ENCODE measurements at places on chromosomes 4 and X.

- DNase-seq = no peak
Observed at GRCh38 chr4:187714957-187715356, 280.6 kb upstream of the ZFP42 start.

GRCh38 chr4:4361883-4362282 is 25.0 kb upstream of the NSG1 start:
- DNase-seq = no peak

- DNase-seq = no peak
Observed at GRCh38 chr4:4423706-4424498, 37.0 kb downstream of the NSG1 start.

- no peak for DNase-seq
Observed at GRCh38 chr4:25098964-25099891, 61.0 kb downstream of the SEPSECS start.

Data from CD4-positive, alpha-beta T cell treated with Interleukin-2 at 100 ng/mL for 4 hours (primary cell).